ENCODE measurements at places on chromosomes 11 and 22.

DNA sequence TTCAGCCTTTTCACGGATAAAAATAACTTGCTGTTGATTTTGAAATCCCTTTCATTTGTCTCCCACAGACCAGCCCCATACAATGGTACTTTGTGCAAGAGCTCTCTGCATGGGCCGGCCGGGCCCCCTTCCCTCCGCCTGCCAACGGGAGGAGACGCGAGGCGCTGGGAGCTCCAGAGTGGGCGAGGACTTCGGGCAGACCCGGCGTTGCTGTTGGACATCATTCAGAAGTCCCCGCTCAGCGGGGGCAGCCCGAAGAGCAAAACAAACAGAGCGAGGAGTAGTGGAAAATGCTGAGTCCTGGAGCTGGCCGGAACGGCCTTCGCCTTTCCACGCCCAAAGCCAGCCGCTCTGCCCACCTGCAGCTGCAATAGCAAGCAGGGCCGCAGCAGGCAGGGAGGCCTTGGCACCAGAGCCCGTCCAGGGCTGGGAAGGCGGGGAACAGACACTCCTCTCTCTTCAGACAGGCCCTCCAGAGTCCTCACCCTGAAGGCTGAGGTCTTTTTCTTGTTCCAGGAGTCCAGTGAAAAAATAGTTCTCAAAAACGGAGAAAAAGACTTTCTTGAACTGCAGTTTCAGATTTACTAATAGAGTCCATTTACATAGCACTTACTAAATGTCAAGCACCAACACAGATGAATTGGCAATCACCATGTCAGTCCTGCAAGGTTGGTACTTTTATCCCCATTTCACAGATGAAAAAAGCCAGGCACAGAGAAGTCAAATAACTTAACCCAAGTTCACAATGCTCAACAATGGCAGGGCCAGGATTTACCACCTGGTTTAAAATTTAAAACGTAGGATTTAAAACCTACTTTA lies 135.5 kb downstream of the ETS1 start:
- DNase-seq: no peak

GRCh38 chr11:48019217-48019584 lies 38.8 kb downstream of the PTPRJ start:
- DNase-seq: no peak

GRCh38 chr11:70675697-70676374 lies 277.5 kb downstream of the CTTN start:
- DNase-seq: peak; percentile 26

DNA sequence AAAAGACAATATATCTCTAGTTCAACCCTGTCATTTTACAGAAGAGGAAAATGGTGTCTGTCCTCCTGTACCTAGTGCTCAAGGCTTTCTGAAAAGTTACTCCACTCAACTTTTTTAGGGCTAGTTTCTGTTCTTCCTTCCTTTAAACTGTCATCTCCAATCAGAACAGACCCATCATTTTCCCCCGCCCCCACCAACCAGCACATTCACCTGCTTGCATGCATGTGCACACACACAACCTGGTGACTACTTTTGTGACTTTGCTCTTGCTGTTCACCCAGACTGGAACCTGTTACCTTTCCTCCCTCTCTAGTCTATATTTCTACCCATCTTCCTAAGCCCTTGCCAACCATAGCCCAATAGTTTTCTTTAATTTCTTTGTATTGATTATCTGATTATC lies 5.6 kb downstream of the FBXO7 start:
- DNase-seq: no peak

DNA sequence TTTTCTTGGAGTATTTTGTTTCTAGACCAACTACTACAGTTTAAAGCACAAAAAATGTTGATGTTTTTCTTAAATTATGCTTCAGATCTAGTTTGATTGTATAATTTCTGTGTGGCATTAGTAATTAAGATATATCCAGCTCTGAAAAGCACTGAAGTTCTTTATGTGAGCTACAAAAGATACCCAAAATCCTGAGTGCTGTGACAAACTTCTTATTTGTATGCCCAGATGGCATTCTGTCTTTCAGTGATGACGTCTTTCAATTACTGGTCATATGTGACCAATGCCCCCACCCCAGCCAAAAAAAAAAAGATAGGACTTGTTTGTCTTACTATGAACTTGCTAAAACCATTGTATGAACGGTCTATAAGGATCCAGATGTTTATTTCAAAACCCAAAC lies 51.3 kb downstream of the BIRC2 start:
- DNase-seq: no peak

DNA sequence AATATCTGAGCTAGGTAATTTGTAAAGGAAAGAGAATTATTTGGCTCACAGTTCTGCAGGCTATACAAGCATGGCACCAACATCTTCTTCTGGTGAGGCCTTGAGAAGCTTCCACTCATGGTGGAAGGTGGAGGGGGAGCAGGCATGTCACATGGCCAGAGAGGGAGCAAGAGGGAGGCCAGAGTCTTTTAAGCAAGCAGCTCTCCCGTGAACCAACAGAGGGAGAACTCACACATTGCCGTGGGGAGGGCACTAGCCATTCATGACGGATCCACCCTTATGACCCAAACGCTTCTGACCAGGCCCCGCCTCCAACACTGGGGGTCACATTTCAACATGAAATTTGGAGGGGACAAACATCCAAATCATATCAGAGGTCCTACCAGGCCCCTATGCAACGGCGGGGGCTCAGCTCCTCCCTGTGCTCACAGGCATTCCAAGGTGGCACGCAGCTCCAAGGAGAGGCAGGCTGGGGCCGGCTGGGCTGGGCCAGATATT lies 4.6 kb downstream of the C11orf96 start:
- peak; percentile 6 for DNase-seq

DNA sequence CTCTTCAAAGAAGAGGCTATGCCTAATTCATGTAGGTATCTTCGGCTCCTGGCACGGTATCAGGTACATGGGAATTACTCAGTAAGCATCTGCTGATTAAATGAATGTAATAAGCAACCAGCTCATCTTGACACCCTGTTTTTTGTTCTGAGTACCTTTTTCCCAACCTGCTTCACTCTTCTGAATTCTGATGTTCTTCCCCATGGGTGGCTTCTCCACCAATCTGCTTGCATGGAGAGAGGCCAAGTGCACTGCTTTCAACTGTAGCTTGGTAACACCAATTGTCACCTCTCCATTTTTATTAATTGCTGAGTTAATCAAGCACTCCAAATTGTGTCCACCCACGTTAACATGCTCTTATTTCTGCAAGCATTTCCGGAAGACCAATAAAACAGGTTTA lies 40.5 kb downstream of the LARGE1 start:
- no peak for DNase-seq

GRCh38 chr22:40976866-40977700 lies 25.9 kb downstream of the RBX1 start:
- DNase-seq: no peak

- DNase-seq: no peak
Measured at GRCh38 chr22:24183321-24184031, 2.2 kb downstream of the SUSD2 start.

- DNase-seq: no peak
Measured at GRCh38 chr11:17102462-17102861, 25.0 kb upstream of the RPS13 start.

DNA sequence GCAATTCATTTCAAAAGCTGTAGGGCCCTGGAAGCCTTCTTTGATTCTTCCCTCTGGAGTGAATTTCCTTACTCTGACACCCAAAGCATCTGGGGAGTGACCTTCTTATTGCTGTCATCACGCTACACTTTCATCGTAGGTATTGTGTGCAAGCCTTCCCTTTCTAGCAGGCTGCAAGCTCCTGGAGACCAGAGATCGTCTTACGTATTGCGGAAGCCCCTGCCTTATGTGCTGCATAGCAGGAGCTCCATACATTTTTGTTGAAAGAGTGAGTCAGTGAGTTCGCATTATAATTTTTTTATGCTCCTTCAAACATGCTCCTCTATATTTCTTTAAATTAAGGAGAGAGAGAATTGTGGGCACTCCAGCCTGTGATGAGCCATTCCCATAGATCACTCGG lies 21.2 kb upstream of the TMEM218 start:
- no peak for DNase-seq

GRCh38 chr22:37817705-37818408 lies 5.3 kb upstream of the GALR3 start:
- peak; percentile 77 for DNase-seq

DNA sequence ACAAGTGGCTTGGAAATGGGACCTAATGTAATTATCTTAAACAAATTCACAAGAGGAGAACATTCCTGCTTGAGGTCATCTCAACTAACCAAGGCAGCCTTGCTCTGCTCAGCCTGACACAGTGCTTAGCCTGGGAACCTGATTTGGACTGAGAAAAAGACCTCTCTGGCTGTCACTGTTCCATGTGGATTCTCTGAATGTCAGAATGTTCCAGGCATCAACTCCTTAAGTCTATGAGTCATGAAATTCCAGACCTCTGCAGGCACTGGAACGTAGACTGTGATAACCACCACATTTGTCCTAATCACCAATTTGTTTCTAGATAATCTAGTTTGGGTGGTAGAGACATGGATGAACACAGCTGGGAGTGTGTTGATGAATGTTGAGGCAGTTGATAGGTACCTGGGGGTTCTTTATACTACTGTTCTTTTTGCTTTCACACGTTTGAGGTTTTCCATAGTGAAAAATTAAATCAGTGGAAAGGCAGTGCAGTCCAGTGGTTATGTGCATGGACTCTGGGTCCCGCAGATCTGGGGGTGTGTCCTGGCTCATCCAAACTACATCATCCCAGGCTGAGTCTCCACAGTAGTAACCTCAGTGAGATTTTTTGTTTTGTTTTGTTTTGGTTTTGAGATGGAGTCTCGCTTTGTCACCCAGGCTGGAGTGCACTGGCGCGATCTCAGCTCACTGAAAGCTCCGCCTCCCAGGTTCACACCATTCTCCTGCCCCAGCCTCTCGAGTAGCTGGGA lies 269.6 kb downstream of the MN1 start:
- no peak for DNase-seq

GRCh38 chr11:5831196-5831829 lies 10.4 kb downstream of the OR52E6 start:
- no peak for DNase-seq

- peak; percentile 18 for DNase-seq
Measured at GRCh38 chr22:38753948-38754750, 1.6 kb downstream of the SUN2 start.

DNA sequence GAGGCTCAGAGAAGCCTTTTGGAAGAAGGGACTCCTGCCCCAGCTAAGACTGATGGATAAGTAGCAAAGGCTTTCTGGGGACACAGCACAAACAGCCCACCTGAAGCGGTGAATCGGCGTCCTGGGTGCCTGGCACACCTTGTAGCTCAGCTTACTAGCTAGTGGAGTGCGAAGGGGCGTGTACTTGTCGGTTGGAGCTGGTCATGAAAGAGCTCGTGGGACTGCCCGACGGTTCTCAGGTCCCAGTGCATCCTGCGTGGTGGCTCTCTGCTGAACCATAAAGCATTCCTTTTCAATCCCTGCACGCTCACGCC lies 690 bp upstream of the UVRAG start:
- no peak for DNase-seq

- no peak for DNase-seq
Measured at GRCh38 chr11:105612771-105613170, 2.9 kb downstream of the GRIA4 start.

GRCh38 chr22:20080776-20081654 lies 974 bp downstream of the DGCR8 start:
- DNase-seq: no peak

GRCh38 chr11:84866922-84867321 lies 760.2 kb downstream of the DLG2 start:
- no peak for DNase-seq

GRCh38 chr22:44248926-44249325 lies 63.8 kb downstream of the SHISAL1 start:
- DNase-seq: no peak

GRCh38 chr11:67312187-67313021 lies 9.1 kb downstream of the SSH3 start:
- peak; percentile 14 for DNase-seq

- DNase-seq: peak; percentile 50
Measured at GRCh38 chr22:32204040-32204855, 625 bp downstream of the RFPL2 start.

DNA sequence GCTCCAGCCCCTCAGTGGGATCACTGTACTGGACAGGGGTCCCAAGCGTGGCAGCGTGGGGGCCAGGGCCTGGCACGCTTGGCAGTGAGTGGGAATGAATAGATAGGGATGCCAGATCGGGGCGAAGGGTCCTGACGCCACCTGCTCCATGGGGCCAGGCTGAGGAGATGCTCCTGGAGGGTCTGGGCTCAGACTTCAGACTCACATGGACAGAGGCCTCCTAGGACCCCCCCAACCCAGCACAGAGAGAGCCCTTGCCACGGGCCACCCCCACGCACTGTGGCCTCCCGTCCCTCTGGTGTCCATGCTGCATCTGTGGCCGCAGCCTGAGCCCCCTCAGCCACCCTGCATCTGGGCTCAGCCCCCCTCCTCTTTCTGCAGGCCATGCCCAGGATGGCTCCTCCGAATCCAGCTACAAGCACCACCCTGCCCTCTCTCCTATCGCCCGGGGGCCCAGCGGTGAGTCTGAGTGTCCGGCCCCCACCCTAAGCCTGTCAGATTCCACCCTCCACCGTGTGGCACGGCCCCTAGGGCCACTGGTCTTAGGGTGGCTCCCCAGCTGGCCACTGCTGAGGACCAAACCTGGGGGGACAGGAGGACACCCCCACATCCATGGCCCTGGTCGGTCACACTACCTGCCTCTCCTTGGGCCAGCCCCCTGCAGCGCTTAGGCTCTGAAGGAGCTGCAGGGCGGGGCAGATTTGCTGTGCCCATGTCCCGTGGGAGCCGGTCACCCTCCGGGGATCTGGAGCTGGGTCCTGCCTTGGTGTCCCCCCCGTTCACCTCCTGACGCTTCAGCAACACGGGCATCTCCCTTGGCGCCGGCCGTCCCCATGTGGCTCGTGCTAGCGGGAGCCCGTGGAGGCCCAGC lies 2.7 kb downstream of the MUC5AC start:
- DNase-seq: no peak

DNA sequence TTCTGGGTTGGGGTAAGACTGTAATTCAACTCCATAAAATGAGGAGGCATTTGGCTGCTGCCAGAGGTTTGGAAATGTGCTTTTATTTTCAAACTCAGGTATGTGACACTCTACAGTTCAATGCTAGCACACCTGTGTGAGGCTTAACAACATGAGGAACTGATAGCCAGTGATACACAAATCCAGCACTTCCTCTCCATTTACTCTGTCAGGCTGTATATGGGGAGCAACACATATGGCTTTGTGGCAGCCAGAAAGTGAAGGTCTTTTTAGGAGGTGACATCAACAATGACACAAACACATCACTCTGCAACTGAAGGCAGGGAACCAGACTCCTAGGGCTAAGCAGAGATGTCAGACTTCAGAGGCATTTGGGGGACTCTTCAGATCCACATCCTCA lies 4.6 kb upstream of the LYVE1 start:
- DNase-seq: no peak

GRCh38 chr11:112212290-112212689 lies 13.9 kb upstream of the PTS start:
- DNase-seq: no peak

DNA sequence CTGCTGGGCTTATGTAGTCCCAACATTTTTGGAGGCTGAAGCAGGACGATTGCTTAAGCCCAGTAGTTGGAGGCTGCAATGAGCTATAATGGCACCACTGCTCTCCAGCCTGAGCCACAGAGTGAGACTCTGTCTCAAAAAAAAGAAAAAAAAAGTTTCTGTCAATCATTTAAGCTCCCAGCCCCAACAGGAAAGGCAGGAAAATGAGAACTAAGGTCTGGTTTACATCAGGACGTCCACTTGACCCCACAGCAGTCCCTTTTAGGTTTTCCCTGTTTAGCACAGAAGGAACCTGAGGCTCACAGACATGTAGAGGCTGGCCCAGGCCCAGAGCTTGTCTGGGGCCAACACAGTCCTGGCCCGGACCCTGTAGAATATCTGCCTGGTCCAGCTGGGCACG lies 9.2 kb upstream of the TTLL1 start:
- DNase-seq: no peak

Measured in hematopoietic multipotent progenitor cell treated with erythropoietin and hydrocortisone succinate and interleukin-3 and kit ligand, for 15 days (in vitro differentiated cells).